ENCODE measurements at places on chromosomes 7 and 10.

DNA sequence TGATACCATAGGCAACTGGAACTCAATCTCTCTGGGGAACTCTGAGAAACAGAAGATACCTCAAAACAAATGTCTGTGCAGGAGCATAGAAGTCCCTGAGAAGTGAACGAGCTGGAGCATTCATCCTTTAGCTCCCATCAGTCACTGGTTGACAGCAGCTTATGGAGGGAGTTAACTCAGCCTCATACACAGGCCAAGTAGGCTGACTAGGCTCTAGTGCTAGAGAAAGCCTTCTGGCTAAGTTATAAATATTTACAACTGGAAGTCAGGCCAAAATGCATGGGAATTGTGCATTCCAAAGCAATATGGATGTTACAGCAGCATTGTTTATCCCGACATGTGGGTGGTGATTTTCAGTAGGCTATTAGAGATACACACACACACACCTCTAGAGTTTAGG lies 66.5 kb downstream of the ANK3 start:
- DNase-seq: no peak

DNA sequence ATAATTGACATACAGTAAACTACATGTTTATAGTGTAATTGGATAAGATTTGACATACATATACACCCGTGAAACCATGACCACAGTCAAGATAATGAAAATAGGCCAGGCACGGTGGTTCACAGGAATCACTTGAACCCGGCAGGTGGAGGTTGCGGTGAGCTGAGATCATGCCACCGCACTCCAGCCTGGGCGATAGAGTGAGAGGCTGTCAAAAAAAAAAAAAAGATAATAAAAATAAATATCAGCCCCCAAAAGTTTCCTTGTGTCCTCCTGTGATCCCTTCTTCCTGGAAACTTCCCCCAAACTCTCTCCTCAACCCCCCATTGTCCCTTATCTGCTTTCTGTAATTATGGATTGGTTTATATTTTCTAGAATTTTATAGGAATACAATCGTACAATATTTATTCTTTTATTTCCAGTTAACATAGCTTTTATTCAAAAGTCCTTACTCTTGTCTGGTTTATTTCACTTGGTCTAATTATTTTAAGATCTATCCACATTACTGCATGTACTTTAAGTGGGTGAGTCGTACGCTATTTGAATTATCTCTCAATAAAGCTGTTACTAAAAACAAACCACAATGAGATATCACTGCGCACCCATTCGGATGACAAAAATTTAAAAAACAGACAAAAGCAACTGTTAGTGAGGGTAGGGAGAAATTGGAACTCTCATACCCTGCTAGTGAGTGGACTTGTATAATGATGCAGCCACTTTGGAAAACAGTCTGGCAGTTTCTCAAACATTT lies 30.1 kb upstream of the TNPO3 start:
- no peak for DNase-seq

DNA sequence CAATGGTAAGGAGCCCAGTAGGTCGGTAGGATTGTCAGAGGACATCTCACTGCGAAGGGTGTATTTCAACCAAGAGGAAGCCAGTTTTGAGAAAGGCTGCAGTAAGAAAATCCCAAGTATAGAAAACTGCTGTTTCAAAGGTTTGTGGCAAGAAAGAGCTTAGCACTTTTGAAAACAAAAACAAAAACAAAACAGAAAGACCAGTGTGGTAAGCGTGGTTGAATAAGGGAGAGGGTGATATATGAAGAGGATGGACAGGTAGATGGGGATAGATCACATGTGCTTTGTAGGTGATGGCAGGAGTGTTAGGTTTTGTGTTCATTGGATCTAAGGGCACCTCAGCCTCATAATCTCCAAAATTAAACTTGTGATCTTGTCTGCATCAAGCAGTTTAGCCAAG lies 141.6 kb upstream of the WNT16 start:
- DNase-seq: no peak

DNA sequence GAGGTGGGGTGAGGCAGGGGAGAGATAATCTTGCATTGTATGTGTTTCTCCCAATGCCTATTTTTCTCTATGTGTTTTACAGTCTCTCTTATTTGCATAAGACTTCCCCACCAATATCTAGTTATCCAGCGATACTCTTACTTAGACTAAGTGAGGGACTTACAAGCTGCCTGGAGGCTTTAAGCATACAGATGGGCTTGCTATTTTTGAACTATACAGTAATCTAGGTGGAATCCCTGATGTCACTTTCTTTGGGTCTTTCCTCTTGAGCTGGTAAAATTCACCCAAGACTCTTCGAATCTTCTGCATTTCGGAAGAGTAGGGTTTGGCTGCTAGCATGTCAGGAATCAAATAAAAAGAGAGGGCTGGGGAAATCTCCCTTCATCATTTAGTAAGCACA lies 76.6 kb downstream of the NDUFB2 start:
- no peak for DNase-seq

GRCh38 chr7:127976738-127977120 lies 54.5 kb downstream of the LRRC4 start:
- no peak for DNase-seq

GRCh38 chr7:16655394-16655793 lies 9.4 kb downstream of the BZW2 start:
- DNase-seq: no peak

DNA sequence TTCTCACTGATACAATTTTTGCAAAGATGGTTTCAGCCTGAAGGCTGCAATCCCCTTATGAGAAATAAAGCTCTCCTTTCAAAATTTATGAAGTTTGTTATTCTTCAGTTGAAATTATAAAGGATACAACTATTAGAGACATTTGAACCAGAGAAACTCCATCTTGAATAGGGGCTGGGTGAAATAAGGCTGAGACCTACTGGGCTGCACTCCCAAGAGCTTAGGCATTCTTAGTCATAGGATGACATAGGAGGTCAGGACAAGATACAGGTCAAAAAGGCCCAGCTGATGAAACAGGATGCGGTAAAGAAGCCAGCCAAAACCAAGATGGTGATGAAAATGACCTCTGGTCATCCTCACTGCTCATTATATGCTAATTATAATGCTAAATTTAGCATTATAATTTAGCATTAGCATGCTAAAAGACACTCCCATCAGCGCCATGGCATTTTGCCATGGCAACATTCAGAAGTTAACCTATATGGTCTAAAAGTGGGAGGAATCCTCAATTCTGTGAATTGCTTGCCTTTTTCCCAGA lies 22.4 kb upstream of the IFIT1B start:
- no peak for DNase-seq

- no peak for DNase-seq
These were observed 166.3 kb upstream of the ADCY1 start for GRCh38 chr7:45407730-45408408.

- DNase-seq: no peak
These were observed 11.2 kb downstream of the SFTPD start for GRCh38 chr10:79937701-79938151.

DNA sequence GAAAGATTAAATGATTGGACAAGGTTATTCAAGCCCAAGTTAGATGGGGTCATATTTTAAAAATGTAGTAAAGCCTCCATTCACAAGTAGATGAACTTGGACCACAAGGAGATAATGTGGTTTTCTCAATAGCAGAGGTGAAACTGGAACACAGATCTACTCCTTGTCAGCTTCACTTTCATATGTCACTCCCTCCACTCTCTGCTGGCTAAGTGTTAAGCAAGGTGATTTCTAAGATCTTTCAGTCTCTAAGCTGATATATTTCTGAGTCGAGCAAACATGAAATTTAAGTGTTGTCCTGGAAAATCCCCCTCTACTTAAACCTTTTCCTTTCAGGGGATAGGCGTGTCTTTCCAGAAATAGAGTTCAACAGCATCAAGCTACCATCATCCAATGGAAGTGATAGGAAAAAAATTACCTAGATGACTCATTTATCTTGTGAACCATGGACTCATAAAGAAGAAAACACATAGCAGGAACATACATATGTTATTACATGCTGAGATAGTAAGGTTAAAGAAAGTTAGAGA lies 275.0 kb downstream of the PTEN start:
- no peak for DNase-seq

- DNase-seq: no peak
These were observed 3.0 kb upstream of the HOXA2 start for GRCh38 chr7:27105301-27106031.

DNA sequence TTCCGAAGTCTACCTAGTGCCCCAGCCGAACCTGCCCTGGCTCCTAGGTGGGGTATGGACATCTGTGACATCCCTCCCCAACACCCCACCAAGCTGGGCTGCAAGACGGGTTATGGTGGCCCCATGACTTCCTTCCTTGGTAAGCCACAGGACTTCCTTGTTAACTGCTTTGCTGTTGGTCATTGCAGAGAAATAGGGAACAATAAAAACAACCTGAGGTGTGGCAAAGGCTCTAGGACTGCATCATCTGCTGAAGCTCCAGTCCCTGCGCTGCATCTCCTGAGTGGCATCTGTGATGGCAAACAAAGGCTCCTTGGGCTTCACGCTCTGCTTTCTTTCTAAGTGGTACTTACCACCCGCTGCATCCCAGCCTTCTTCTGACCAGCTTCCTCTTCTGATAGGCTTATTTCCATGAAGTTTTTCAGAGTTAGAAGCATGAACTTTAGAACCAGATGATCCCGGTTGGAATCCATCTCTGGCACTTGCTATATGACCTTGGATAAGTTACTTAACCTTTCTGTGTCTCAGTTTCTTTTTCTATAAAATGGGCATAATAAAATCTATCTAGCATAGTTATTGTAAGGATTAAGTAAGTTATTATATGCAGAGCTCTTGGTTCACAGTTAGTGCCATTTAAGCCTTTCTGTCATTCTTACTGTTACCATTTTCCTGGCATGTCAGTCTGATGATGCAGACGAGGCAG lies 216.8 kb downstream of the RPS24 start:
- no peak for DNase-seq

- DNase-seq: no peak
These were observed 161.5 kb upstream of the PRKCQ start for GRCh38 chr10:6741541-6741941.

- DNase-seq: no peak
These were observed 1087.0 kb upstream of the AUTS2 start for GRCh38 chr7:68511281-68511680.

GRCh38 chr7:142808802-142809583 lies 38.2 kb downstream of the PRSS2 start:
- DNase-seq: peak; percentile 88

- no peak for DNase-seq
These were observed 21.0 kb downstream of the TRIL start for GRCh38 chr7:28937103-28937502.

DNA sequence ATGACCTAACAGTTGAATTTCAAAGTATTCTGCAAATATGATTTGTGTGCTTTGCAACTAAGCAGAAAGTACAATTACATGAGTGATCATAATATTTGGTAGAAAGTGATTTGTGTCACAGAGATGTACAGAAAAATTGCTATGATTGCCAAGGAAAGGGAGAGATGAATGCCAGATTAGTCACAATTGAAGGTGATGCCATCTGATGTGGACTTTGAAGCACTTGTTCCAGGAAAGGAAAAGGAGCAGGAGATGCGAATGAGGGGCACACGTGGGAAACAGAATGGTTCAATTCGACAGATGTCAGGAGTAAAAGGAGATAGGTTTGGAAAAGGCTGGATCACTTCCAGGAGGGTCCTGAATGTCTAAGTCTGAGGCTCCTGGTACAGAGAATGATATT lies 153.1 kb upstream of the LAMB4 start:
- DNase-seq: no peak

GRCh38 chr7:55367283-55367840 lies 2.2 kb downstream of the LANCL2 start:
- DNase-seq: no peak

GRCh38 chr10:133257489-133258065 lies 19.1 kb downstream of the ADAM8 start:
- peak; percentile 23 for DNase-seq

DNA sequence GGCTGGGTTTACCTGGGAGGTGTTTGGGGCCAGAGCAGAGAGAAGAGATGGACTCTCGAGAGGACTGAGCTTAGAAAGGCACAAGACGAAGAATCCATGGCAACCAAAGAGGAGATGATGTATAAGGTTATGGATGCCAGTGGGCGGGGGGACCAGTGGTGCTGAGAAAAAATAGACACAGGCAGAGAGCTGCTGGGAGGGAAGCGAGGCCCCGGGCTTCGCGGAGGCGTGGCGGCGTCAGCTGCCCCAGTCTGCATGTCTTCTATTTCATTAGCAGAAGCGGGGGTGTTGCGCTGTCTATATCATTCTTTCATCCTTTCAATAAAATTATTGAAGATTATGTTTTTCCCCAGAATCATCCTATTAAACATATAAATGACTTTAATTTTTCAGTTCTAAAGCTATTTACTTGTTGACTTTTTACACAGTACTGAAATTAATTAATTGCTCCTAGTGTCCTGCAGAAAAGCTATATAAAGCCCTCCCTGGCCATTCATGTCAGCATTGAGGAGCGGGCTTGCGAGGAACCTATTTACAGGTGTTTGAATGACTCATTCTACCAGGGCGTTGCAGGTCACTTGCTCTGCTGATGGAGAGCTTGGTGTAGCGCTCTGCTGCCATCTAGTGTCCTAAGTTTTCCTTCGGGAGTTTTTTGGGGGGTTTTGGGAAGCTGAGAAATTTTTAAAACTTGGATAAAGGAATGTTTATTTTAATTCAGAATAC lies 42.9 kb upstream of the BHLHA15 start:
- peak; percentile 33 for DNase-seq

- DNase-seq: no peak
These were observed 13.3 kb downstream of the ZNF438 start for GRCh38 chr10:31018356-31018750.

DNA sequence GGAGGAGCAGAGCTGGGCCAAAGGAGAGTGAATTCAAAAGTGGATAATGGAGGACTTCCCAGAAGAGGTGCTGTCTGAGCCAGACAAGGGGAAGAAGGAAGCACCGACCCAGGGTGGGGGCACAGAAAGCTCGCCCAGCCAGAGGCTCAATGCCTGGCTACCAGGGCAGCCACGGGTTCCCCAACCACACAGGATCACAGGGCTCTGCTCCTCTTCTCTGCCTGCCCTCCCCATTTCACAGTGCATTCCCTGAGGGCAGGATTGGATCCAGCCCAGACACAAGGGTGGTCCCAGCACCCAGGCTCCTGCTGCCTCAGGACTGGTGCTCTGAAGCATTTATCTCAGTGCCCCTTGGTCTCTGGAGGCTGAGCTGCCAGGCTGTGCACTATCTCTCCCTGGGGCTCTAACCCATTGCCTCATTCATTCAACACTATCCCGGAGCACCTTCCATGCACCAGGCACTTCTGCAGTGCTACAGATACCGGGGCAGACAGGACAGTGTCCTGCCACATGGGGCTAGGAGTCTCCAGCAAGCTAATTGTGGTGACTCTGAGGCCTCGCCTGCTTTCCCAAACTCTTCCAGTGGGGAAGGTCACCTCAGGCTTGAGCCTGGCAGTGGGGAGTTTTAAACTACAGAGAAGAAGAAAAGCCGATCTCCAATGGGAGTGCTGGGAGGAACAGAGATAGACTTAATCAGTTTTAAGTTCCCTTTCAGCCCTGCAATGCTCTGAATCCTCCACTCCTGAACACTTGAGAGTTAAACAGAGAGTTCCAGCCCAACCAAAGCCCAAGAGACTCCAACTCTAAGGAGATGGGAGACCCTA lies 201.8 kb upstream of the ZMIZ1 start:
- no peak for DNase-seq

- no peak for DNase-seq
These were observed 19.8 kb downstream of the MCMBP start for GRCh38 chr10:119852822-119853221.

All from effector CD8-positive, alpha-beta T cell (primary cell).